Naive B cell (primary cell): ENCODE measurements at places on chromosomes 6 and 20. TPM values are rescaled to one million over a fixed set of nuclear protein-coding genes. Genes with fewer than 3 reads are reported as not detected.

The PLCB4 gene
- polyA plus RNA-seq = not detected

DNA sequence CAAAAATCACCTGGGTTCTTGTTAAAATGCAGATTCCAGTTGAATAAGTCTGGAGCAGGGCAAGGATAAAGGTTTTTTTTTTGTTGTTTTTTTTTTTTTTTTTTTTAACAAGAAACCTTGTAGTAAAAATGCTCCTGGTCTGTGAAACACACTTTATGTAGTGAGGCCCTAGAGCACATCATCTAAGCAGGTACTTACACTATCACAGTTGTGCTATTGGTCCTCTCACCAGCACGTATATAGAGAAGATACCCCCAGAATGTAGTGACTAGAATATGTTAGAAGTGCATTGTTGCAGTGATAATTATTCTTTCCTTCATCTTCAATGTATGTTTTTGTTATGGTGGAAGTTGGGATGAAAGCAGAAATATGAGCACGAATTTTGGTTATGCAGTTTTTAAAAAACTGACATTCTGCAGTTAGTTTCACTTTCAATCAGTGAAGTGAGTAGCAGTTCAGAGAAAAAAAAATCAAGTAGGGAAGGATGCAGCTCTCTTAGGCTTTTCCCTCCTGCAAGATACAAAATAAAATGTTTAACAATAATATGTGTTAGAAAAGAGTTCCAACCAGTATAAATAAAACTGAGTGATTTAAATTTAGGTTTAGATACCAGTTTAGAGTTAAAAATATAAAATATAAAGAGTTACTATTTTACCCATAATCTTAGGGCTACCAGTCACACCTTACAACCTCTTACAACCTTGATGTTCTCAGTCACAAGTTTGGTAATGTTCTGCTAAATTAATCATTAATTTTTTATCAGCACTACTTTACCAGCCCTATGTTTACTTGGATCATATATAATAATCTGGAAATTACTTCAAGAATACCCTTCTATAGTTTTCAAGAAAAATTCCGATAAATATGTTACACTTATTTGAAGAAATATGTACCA lies 9.2 kb upstream of the DEFB113 start:
- no peak for DNase-seq

GRCh38 chr6:20705741-20706140 lies 171.5 kb downstream of the CDKAL1 start:
- DNase-seq = no peak

The ARHGAP40 gene
- not detected for polyA plus RNA-seq

GRCh38 chr20:3847429-3847940 lies 851 bp downstream of the MAVS start:
- no peak for DNase-seq

GRCh38 chr6:56766806-56767178 lies 124.1 kb upstream of the DST start:
- no peak for DNase-seq

GRCh38 chr6:131175564-131175963 lies 40.3 kb downstream of the AKAP7 start:
- no peak for DNase-seq

GRCh38 chr6:16324606-16325225 lies 86.3 kb downstream of the GMPR start:
- no peak for DNase-seq

- DNase-seq = no peak
Observed at GRCh38 chr20:25269833-25270170, 21.9 kb downstream of the PYGB start.

DNA sequence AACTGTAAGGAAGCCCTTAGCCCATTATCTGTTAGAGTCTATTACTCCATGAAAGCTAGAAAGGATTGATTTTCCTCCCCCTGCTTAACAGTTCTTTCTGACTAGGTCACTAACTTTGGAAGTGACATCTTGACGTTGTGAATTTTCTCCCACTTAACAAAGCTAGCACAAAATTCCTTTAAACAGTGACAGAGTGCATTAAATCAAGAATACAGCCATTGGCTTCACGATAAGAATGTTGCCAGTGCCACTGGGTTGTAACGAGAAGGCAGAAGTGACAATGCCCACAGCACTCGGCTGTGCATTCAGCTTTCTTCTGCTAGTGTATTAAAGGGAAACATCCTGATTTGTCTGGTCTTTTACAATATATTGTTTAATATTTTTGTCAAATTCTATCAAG lies 182.7 kb upstream of the DTNBP1 start:
- DNase-seq = no peak

The LY6G6C gene
- polyA plus RNA-seq = not detected

GRCh38 chr6:51817832-51818231 lies 269.6 kb downstream of the PKHD1 start:
- no peak for DNase-seq

The CARMIL1 gene
- polyA plus RNA-seq = 0.39 TPM

The CYP24A1 gene
- not detected for polyA plus RNA-seq

DNA sequence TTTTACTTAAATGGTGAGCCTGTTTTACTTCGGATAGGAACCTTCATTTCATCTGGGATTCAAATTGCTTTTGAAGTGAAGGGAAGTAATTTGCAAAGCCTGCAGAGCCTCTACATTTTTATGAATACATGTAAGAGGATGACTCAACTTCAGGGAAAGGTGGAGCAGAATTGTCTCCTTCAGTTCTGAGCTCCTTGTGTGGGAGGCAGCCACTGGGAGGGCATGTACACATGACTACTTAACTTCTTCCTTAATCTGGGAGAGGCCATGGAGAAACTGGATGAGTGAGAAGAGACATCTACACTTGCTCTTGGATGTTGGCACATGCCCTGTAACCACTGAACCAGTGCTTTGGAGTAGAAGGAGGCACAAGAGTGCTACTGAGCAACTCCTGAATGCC lies 145.1 kb upstream of the NRSN1 start:
- DNase-seq = no peak

DNA sequence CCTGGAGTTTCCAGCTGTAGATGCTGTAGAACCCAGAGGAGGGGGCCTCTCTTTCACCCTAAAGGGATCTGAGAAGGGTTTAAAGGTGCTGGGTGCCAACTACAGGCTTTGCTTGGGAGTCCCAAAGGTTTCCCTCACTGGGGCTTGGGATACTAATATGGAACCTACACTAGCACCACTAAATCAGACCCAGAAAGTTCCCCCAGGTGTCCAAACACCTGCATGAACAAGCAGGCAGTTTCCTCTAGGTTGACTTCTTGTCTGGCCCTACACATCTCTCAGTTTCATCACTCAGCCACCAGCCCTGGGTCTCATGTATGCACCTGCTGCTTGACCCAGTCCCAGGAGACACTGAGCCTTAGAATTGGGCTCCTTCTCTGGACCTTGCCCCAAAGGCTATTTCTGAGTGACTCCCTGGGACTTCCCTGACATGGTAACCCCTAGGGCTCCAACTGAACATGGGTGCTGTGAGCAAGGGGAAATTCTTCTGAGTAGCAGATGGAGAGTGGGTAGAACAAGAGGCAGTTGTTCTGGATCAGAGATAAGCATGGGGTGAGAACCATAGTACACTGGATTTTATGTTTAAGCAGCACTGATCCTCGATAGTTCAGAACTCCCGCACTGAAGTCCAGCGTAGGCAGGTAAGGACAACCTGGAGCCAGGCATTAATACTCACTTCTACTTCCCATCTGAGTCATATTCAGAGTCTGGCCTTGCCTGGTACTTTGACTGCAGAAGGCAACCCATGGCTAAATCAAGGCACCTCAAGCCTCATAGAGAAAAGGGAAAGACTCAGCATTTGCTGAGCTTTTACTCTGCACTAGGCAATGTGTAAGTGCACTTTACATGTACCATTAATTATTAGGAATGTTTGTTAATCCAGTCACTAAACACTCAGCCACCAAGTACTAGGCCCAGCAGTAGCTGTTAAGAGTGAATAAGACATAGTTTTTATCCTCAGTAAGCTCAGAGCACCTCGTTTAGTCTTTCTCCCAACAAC lies 16.8 kb downstream of the BCL2L1 start:
- no peak for DNase-seq

GRCh38 chr6:16420715-16421461 lies 182.5 kb downstream of the GMPR start:
- peak; percentile 39 for DNase-seq

DNA sequence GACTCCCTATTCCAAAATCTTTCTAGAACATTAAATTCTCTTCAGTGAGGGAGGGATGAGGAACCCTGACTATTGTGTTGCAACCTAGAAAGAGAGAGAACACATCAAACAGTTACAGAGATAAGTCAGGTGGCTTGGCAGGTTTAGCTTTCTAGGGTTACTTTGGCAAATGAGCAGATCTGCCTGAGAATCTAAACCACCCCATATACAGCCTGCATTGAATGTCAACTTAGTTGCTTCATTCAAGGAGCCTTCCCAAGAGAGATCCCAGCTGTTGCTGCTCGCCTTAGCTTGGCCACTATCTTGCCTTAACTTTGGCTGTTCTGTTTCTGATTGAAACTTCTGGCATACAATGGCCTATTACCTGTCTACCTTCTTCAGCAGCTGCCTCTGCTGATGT lies 74.7 kb upstream of the TCF21 start:
- DNase-seq = no peak

The EFHC1 gene
- 7.1 TPM for polyA plus RNA-seq

The KHDC1L gene
- polyA plus RNA-seq = not detected

- DNase-seq = peak; percentile 46
Observed at GRCh38 chr6:90107771-90108282, 188.8 kb downstream of the BACH2 start.

DNA sequence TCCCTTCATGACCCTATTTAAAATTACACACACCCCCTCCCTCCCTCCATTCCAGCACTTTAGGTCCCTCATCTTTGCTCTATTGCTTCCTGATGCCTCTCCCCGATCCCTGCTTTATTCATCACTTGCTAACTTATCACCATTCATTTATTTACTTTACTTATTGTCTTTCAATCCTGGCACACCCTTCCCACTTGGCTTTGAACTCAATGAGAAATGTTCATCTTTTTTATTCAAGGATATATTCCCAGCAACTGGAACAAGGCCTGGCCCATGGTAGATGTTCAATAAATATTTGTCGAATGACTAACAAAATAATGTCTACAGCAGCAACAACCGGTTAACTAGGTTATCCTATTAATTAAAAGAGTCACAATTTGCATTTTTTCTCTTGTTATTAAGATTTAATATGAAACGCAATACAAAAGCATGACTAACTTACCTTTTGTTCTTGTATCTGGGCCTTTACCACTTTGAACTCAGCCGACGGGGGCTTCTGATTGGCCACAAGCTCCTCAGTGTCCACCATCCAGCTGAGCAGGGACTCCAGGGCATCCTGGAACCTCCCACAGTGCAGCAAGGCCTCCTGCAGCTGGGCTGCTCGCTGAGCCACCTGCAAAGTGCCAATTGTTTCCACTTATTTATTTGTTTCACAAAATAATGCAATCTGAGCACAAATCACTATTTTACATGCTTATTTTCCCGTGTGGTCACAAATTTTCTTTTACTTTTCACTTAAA lies 107.8 kb downstream of the DST start:
- no peak for DNase-seq

DNA sequence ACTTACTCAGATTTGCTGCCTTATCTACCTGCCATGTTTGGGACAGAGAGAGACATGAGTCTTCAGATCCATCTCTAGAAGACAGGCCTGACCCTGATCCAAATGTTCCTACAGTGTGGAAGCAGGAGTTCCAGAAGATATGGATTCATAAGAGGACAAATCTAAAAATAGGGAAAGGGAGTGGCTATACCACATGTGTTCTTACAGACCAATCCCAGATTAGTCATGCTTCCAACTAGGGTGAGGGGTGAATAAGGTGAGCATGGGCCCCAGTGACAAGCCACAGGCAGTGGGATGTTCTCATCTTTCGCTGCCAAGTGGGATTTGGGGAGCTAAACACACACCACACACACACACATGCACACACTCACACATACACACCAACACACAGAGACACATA lies 670.7 kb upstream of the CITED2 start:
- no peak for DNase-seq

GRCh38 chr20:31517373-31517772 lies 3.1 kb downstream of the HM13 start:
- DNase-seq = no peak

DNA sequence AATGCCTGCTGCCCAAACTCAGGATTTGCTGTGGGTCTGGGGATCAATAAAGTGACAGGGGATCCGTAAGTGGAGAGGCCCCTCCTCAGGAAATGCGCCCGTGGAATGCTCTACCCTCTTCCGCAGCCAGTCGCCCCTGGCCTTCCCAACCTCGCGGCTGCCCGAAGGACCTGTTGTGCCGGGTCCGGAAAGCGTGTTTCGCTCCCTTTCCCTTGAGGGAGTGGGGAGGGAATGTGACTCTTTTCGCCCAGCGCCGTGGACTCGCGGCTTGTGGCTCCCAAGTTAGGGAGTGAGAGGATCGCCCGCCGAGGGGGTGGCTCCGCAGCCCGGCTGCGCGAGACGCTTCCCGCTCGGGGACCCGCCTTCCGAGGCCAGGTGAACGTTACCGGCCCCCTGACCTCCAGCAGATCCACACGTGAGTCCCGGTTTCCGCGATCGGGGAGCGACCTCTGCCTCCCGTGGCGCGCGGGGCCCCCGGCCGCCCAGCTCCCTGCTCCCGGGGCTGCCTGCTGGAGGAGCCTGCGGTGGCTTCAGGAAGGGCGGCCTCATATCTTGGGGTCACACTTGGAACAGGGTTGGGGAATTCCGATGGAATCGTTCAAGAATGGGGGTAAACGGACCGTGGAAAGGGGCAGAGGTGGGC lies 666 bp downstream of the TPD52L1 start:
- DNase-seq = no peak
